ENCODE measurements at places on chromosomes 1 and 21. TPM values are rescaled to one million over a fixed set of nuclear protein-coding genes. Genes with fewer than 3 reads are reported as not detected.

ETNK2 gene
- 187 TPM for polyA plus RNA-seq

LMOD1 gene
- 39.4 TPM for polyA plus RNA-seq

TMPRSS15 gene
- 0.40 TPM for polyA plus RNA-seq

UBASH3A gene
- 0.40 TPM for polyA plus RNA-seq

UTS2 gene
- polyA plus RNA-seq = 1.1 TPM

KRTAP19-8 gene
- not detected for polyA plus RNA-seq

C1orf167 gene
- 64.2 TPM for polyA plus RNA-seq

SLFNL1 gene
- 85.4 TPM for polyA plus RNA-seq

- no peak for DNase-seq
Observed at GRCh38 chr1:219520241-219520640, 92.7 kb downstream of the ZC3H11B start.

- DNase-seq = no peak
Observed at GRCh38 chr1:52996653-52997052, 65.4 kb upstream of the PODN start.

DNA sequence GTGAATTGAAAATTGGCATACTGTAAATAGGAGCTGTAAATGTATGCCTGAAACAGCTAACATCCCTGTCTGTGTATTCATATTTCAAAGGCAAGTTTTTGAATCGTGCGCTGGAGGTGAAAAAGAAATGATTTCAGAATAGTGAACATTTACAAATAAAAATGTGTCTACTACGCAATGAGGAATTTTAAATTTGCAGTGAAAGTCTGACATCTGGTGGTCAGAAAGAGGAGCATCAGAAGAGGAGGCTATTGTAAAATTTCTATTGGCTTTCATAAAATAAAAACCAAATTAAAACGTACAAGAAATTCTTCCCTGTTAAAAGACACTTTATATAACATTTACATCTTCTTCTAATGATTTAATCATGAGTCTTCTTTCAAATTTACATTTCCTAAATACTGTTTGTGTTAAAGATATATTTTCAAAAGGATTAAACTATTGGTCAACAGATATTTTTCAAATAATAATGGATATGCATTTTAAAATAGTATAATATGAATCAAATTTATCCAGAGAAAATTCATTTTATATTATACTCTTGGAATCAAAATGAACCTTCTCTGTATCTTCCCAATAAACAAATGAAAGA lies 113.7 kb upstream of the RRP15 start:
- DNase-seq = no peak

DNA sequence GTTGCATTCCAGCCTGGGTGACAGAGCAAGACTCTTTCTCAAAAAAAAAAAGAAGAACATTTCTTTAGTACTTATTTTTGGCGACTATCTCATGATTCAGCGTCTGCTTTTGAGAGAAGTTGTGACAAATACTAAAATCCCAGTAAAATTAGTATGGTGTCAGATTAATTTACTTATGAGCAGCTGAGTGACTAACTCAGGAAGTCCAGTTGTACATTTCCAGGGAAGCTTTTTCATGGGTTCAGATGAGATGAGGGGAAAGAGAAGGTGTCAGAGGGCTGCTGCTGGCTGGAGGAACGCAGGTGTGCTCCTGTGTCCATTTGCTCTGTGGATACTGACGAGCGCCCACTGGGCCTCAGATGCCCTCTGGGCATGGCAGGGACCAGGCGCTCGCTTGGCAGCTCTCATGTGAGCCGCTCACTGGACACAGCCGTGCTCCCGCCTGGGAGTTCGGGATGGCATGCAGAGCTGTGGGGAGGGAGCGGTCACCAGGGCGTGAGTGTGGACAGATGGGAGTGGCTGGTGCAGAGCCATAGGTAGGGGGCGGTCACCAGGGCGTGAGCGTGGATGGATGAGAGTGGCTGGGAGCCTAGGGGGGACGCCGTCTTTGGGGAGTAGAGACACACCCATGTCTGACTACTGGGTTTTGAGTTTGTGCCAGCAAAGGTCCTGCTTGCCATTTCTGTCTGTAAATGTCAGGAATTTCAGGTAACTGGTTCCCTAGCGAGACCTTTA lies 55.0 kb downstream of the ADARB1 start:
- no peak for DNase-seq

GRCh38 chr1:157245823-157246222 lies 107.6 kb upstream of the ETV3 start:
- DNase-seq = no peak

GRCh38 chr1:100364697-100365096 lies 12.4 kb downstream of the CDC14A start:
- no peak for DNase-seq

GRCh38 chr1:211511947-211512346 lies 20.0 kb upstream of the RD3 start:
- no peak for DNase-seq

DNA sequence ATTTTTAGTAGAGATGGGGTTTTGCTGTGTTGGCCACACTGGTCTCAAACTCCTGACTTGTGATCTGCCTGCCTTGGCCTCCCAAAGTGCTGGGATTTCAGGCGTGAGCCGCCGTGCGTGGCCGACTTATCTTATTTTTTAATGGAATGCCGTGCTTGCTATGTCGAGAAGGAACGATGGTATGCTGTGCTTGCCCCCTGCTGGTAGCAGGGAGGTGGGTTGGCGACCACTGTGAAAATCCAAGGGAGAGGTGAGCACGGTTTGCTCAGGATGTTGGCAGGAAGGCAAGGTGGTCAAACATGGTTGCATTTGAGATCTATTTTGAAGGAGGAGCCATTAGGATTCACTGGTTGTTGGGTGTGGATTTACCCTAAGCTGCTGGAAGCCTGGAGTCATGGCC lies 45.8 kb upstream of the RCC2 start:
- peak; percentile 33 for DNase-seq

GRCh38 chr1:207742850-207743555 lies 8.9 kb upstream of the CD46 start:
- no peak for DNase-seq

GRCh38 chr1:168348146-168348709 lies 67.6 kb downstream of the TBX19 start:
- DNase-seq = no peak

- no peak for DNase-seq
Observed at GRCh38 chr1:207612762-207613161, 32.2 kb upstream of the CR1L start.

DNA sequence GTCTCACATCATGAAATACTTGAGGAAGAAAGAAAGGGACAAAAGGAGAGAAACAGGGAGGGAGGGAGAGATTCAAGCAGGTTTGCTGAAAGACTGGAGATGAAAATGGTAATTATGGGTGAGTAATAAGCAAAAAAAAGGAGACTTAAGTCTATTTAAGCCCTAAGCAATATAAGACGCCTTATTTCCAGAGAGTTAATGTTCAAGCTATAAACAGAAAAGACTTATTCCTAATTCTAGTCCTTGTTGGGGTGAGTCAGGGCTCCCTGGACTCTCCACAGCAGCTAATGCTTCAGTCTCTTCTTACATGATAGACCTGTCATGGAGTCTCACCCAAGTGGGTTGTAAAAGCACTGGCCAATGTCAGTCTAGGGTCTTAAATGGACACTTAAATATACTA lies 619.2 kb downstream of the SMYD3 start:
- no peak for DNase-seq

DNA sequence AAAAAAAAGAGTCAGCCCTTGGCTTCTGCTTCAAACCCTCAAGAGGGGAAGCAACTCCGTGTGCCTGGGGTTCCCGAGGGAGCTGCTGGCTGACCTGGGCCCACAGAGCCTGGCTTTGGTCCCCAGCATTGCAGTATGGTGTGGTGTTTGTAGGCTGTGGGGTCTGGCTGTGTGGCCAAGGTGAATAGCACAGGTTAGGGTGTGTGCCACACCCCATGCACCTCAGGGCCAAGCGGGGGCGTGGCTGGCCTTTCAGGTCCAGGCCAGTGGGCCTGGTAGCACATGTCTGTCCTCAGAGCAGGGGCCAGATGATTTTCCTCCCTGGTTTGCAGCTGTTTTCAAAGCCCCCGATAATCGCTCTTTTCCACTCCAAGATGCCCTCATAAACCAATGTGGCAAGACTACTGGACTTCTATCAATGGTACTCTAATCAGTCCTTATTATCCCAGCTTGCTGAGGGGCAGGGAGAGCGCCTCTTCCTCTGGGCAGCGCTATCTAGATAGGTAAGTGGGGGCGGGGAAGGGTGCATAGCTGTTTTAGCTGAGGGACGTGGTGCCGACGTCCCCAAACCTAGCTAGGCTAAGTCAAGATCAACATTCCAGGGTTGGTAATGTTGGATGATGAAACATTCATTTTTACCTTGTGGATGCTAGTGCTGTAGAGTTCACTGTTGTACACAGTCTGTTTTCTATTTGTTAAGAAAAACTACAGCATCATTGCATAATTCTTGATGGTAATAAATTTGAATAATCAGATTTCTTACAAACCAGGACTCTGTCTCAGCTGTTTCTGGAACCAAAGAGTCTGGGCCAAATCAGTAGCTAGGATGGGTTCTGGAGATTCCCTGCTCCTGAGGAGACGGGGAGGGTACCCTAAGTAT lies 26.8 kb upstream of the KDM4A start:
- DNase-seq = no peak

GRCh38 chr1:43924516-43924915 lies 9.1 kb upstream of the ARTN start:
- DNase-seq = no peak

DNA sequence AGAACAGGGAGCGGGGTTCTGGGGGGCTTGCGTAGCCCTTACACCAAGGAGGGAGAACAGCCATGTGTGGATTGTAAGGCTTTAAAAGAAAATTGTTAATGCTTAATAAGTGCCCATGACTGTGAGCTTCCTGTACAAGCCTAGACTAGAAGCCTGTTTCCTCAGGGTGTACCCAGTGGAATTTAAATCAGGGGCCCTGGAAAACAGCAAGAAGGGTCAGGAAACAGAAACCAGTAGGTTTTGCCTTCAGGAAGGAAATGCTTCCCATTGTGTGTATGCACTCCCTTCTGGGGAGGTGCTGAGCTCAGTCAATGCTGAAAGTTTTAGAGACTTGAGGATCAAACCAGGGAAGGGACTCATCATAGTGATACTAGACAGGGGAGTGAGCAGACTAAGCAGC lies 12.7 kb downstream of the UTP11 start:
- DNase-seq = no peak

GRCh38 chr1:95437011-95437410 lies 203.0 kb downstream of the RWDD3 start:
- DNase-seq = no peak

GRCh38 chr1:168230709-168231108 lies 4.9 kb downstream of the SFT2D2 start:
- no peak for DNase-seq

DNA sequence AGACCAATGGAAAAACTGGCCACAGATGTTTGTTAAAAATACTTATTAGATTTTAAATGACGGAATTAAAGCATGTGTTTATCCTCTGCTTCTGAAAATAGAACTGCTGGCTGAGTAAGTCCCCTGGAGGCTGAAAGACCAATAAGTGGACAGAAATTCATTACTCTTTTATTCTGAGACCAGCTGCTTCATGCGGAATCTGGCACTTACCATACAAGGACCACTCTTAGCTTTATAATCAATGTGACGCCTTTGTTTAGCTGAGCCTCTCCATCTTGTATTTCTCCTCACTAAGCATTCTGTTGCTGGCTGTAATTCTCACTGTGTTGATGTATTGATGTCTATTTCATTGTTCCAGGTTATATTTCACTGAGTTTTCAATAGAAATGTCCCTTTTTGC lies 6.3 kb upstream of the EXO1 start:
- no peak for DNase-seq

DNA sequence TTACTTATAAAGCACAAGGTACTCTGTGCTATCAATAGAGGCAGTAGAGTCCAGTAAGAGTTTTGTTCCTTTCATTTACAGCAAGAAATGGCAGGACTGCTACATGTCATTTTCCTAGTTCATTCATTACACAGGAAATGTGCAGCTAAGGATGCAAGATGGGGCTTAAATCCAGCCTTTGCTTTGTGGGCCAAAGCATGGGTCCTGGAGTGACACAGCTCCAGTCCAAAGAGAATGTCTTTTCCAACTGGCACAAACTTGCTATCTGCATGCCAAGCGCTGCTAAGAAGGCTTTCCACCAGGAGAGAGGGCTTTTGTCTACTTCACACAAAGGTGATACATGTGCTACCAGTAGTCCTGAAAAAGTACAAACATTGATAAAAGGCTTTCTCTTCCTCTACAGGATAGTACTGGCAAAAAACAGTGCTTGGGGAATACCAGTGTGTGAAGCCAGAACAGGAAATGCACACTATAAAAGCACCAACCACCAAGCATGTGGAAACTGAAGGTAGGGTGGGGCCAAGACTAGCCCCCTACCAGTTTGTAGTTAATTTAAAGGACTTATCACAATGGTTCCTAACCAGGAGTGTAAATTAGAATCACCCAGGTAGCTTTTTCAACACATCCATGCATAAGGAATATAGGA lies 68.7 kb downstream of the ARID4B start:
- no peak for DNase-seq

DNA sequence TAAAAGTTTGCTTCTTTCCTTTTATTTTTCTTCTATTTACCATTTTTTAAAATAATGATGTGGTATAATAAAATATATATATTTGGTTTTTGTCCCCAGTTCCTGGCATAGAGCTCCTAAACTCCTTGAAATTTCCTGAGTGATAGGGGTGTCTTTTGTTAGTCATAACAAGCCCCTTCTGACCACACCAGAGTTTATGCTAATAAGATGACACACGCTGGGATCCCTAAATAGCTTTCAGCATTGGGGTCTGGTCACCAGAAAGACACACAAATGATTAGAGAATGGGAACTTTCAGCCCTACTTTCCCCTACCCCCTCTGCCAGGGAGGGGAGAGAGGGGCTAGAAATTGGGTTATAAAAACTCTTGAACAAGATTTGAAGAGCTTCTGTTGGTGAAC lies 56.2 kb downstream of the COL24A1 start:
- no peak for DNase-seq

DNA sequence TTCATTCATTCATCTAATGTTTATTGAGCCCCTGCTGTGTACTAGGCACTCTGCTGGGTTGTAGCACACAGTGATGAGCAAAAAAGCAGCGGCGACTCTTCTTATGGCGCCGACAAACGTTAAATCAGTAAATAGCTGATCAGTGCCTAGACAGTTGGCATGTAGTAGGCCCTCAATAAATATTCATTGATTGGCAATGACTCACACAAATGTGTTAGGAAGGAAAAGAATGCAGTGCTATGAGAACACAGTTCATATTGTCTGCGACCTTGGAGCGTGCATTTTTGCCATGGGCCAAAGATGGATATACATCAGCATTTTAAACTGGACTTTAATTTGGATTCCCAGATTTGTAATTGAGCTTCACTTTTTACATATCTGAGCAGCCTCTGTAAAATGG lies 52.0 kb downstream of the PRDM2 start:
- no peak for DNase-seq

DNA sequence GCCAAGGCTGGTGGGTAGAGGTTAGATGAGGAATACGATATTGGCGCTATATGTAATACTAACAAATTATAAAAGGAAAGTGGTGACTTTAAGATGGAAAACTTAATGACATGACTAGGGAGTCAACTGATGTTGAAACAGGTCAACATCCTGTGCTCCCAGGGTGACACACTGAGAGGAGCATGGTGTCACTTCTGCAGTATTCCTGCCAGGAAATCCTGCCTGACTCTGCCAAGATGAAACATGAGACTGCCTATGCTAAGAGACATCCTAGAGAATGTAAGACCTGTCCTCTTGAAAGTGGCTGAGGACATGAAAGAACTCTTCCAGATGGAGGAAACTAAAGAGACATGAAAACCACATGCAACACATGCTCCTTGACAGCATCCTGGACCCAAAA lies 65.0 kb upstream of the KCND3 start:
- DNase-seq = no peak
